ENCODE measurements at places on chromosomes 12 and 14.

- DNase-seq, result no peak
Observed at GRCh38 chr12:6534945-6535696, 804 bp downstream of the GAPDH start.

- DNase-seq, result no peak
Observed at GRCh38 chr14:39426605-39427004, 5.6 kb downstream of the FBXO33 start.

DNA sequence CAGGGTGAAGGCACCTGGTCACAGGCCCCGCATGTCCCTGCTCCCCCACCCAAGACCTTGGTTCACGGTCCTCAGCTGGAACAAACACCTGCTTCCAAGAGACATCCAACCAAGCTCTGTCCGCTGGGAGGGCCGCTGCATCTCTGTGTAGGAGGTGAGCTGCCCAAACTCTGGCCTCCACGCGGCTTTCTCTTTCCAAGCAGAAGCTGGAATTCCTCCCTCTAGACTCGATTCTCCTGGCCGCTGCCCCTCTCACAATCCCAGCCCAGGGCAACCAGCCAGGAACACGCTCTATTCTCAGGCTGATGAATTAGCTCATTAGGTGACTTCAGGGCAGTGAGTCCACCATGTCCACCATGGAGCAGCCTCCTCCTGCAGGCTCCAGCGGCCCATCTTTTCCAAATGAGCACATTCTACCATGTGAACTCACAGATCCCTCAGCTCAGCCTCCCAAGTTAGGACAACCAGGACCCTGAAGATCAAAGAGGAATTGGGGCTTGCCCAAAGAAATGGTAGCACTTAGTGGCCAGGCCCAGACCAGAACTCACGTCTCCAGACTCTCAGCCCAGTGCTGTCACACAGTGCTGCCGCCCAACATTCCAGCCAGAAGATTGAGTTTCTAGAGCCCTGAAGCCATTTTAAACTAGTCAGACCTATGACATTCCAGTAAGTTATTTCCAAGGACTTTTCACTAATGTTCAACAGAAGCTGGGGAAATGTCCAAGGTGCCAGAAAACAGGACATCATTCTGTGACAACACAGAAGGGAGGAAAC is 146.6 kb downstream of the ANO2 start:
- no peak for DNase-seq

- DNase-seq, result no peak
Observed at GRCh38 chr14:64761441-64762043, 57.3 kb downstream of the PLEKHG3 start.

DNA sequence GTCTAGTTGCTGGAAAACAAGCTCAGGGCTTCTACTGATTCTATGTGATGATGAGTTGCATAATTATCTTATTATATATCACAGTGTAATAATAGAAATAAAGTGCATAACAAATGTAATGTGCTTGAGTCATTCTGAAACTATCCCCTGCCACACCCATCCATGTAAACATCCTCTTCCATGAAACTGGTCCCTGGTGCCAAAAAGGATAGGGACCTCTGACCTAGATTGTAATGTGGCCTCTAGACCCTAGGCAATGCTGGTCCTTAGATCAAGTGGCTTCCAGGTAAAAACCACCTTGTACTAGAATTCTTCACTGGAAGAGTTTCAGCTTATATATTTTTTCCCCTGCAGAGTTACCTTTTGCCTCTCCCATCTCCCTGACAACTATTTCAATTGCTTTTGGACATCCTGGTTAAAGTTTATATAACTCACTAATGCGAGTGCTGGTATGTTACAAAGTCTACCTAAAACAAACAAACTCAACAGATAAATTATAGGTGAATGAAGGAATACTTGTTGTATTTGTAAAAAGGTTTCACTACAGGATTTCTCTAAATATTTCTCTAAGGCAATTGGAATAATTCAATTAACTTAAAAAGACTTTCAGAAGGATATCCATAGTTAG is 462.5 kb downstream of the NAV3 start:
- no peak for DNase-seq

DNA sequence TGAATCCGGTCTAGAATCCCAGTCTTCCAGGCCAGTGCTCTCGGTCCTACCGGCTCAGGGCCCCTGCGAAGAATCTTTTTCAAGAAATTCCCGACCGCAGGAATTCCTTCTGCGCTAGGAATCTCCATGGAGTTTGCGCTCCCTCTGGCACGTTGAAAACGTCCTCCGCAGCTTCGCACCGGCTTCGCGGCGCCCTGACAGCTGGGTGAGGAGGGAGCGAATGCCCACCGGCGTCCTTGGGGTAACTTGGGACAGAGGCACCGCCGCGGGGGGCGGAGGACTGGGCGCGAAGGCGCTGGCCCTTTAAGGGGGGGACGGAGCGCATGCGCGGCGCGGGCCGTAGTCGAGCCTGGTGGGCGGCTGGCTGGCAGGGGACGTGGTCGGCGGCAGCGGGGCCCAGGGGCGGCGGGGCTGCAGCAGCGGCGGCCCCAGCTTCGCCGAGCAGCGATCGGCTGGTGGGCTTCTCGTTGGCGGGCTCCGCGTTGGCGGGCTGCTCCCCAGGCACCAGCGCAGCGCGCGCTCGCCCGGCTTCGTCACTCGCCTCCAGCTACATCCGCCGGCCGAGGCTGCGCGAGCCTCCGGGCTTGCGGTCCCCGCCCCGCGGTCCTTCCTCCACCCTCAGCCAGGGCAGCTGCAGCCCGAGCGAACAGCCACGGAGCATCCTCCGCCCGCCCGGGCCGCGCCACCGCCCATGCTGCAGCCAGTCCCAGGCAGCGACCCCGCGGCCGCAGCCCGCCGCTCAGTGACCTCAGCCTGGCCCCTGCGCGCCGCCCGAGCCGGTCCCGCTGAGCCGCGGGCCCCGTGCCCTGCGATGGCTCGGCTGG is at the start of gene VASH1:
Gene VASH1 (plus strand): TSS at position 333 of the 824 bp plus-strand sequence. CDS start 1,354 bp downstream, outside the sequence.
- DNase-seq, result no peak

- no peak for DNase-seq
Observed at GRCh38 chr14:30581283-30581625, 22.3 kb downstream of the G2E3 start.

DNA sequence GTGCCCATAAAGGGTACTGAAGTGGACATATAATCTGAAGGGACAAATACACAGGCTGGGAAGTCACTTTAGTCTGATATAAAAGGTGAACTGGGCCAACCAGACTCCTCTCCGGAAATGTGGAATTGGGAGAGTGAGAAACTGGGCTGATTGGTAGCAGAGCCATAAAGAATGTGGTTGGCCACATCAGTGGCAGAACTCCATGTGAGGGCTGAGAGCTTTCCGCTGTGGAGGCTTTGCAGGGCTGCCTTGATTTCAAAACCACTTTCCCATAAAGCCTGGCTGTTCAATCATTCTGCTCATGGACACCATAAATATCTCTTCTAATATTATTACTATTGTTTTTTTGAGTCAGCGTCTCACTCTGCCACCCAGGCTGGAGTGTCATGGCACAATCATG is 220.3 kb downstream of the MON2 start:
- no peak for DNase-seq

GRCh38 chr14:104541905-104542465 is 37.6 kb upstream of the C14orf180 start:
- no peak for DNase-seq
